ENCODE measurements at places on chromosomes 7 and 10. TPM values are rescaled to one million over a fixed set of nuclear protein-coding genes. Genes with fewer than 3 reads are reported as not detected.

MYH16 gene
- total RNA-seq: 0.13 TPM

TUBAL3 gene
- total RNA-seq: not detected

- DNase-seq: no peak
Observed at GRCh38 chr10:80126876-80127275, 5.7 kb upstream of the PLAC9 start.

DNA sequence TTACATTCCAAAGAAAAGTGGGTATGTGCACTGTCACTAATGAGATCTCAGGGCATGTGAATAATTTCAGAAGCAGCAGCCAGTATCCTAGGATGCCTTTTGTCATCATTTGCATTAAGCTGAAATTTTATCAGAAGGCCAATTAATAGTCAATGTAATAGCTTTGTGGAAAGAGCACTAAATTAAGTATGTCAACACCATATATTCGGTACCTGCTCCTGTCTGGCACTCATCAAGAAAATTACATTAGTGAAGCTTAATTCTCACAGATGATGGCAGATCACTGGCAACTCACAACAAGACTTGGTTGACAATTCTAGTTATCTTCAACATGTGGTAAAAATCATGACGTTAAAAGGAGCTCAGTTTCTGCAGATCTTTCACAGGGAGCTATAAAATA lies 271.4 kb downstream of the PARD3 start:
- DNase-seq: no peak

- no peak for DNase-seq
Observed at GRCh38 chr10:124605856-124606812, 138.0 kb downstream of the FAM53B start.

DNA sequence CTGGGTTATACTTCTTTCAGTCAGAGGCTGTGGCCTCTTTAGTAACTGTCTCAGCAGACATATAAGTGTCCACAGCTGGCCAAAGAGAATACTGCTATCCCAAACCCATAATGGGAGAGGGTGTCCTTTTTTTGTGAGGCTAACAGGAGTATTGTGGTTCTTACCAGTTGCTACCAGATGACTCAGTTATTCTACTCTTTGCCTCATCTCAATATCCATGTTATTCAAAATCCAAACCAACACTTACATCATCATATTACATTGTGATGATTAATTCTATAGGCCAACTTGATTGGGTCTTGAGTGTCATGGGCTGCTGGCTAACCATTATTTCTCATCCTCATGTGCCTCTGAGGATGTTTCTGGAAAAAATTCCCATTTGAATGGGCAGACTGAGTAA lies 120.9 kb downstream of the TMEM168 start:
- DNase-seq: no peak

GRCh38 chr7:70565721-70566370 lies 566.1 kb upstream of the GALNT17 start:
- no peak for DNase-seq

ASIC3 gene
- total RNA-seq: under 0.01 TPM

DNA sequence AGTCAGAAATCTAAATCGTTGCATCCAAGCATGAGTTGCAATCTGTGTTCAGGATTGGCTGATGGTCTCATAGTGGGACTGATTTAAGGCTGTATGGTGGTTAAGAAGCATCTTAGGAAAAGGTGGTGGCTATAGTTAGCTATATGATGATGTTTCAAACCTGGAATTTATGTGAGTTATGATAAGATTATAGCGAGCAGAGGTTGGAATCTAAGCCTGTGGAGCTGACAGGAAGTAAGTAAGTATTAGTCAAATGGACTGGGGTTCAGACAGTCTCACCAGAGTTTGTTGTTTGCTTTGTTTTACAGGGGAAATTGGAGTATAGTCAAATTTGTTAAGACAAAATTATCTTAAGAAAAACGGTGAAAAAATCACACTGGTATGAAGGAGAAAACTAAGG lies 56.7 kb downstream of the ANKRD7 start:
- no peak for DNase-seq

CADPS2 gene
- total RNA-seq: 49.2 TPM

GRCh38 chr7:135527025-135527424 lies 17.1 kb upstream of the CNOT4 start:
- no peak for DNase-seq

DNA sequence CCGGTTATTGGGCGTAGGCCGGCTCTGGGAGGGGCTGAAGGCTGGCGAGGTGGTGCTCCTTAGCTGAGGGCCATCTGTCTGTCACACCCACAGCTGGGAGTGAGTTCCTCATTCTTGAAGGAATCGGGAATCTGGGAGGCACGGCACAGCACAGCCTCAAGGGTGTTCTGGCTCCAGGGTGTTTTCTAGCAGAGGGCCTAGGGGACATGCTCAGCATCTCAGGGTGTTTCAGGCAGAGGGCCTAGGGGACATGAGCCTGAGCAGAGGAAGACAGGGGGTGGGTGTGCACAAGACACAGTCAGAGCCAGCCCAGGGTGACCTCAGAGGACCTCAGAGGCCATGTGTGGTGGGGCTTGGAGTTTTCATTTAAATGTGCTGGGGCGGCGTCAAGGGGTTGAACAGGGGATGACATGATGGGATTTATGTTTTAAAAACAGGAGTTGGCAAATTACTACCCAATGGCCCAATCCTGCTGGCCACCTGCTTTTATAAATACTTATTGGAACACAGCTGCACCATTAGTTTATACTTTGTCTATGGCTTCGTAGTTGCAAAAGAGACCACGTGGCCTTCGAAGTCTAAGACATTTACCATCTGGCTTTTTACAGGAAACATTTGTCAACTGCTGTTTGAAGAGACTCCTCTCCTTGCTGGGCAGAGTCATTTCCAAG lies 121.6 kb downstream of the PRKAG2 start:
- DNase-seq: no peak

DNA sequence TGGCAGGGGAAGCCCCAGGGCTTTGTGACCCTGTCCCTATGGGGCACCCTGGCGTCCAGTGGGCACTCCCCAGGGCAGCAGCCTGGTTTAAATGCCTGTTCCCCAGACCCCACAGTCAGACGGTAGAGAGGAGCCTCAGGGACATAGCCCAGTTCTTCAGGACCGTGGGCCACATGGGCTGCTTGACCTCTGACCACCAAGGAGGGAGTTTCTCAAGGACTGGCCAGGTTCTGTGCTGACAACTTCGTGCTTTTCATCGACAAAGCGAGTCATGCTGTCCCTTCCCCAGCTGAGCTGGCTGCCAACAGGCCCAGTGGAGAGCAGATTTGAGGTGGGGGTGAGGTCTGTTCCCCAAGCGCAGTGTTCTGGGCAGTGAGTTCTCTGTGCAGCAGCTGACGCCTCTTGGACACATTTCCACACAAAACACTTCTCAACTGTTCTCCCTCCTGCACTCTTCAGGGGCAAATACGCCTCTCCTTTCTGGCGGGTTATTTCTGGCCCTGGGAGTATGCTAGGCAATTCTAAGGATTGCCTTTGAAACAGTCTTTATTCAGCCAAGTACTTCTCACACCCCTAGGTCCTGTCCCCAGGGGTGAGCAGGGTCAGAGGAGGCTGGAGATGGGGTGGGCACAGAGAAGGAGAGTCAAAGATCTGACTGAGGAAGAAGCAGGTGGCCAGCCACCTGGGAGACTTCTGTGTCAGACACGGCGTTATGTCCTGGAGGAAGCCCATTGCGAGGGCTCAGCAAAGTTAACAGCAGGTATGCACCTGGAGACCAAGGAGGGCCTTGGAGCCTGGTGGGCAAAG lies 57.3 kb upstream of the CAMK2B start:
- DNase-seq: peak; percentile 33

PTPRZ1 gene
- not detected for total RNA-seq

GRCh38 chr7:28983396-28984190 lies 25.5 kb upstream of the TRIL start:
- DNase-seq: no peak

FAM131B gene
- total RNA-seq: 0.13 TPM

- peak; percentile 74 for DNase-seq
Observed at GRCh38 chr10:77386838-77387237, 250.8 kb downstream of the KCNMA1 start.

- no peak for DNase-seq
Observed at GRCh38 chr10:77311186-77311585, 326.4 kb downstream of the KCNMA1 start.

- no peak for DNase-seq
Observed at GRCh38 chr7:108002726-108003598, at the start of gene LAMB1. TSS of gene LAMB1 (minus strand) at chr7:108003161. CDS start at chr7:108002885, 276 bp downstream.

DNA sequence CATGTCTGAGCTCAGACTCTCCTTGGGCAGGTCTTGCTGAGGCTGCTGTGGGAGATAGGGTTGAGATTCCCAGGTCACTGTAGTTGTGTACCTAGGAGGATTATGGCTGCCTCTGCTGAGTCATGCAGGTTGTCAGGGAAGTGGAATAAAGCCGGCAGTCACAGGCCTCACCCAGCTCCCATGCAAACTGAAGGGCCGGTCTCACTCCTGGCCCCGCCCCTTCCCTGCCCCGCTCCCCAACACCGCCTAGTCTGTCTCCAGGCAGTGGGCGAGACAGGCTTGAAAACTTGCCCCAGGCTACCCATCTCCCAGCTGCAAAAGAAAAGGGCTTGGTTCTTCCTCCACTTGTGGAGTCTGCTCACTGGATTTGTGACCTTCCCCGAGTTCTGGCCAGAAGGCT lies 41.6 kb upstream of the SDHAF3 start:
- DNase-seq: no peak

DNA sequence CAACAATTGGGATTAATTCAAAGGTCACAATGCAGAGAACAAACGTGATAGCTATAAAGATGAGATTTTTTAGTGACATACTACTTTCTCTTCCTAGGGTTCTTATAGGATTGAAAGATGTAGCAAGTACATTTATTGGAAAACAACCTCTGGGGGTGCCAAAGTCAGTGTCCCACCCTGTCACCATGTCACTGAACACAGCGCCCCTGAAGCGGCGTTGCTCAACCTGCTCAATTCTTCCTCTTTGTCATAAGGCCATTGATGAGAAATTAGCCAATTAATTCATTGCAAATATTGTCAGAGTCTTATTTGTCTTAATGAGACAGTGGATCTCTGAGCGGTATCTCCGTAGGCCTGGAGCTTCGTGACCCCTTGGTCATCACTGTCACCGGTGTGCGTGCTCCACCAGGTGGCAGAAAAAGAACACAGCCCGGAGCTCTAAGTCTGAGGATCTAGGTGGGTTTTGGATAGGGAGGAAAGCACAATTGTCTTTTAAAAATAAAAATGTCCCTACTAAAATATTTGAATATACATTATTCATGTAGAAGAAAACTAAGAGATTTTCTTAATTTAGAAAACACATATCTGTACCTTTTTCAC lies 362.6 kb downstream of the PAXIP1 start:
- no peak for DNase-seq

- no peak for DNase-seq
Observed at GRCh38 chr7:2452074-2452507, 24.1 kb downstream of the GRIFIN start.

DNA sequence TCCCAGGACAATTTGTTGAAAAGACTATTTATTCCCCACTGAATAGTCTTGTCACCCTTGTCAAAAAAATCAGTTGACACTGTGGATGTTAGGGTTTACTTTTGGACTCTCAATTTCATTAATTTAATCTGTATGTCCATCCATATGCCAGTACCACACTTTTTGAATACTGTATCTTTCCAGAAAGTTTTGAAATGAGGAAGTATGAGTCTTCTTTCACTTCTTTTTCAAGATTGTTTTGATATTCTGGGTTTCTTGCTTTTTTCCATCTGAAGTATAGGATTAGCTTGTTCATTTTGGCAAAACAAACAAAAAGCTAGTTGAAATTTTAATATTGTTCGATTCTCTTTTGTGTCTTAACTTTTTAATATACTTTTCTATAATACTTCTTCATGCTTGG lies 21.7 kb downstream of the KLHDC10 start:
- no peak for DNase-seq

DNA sequence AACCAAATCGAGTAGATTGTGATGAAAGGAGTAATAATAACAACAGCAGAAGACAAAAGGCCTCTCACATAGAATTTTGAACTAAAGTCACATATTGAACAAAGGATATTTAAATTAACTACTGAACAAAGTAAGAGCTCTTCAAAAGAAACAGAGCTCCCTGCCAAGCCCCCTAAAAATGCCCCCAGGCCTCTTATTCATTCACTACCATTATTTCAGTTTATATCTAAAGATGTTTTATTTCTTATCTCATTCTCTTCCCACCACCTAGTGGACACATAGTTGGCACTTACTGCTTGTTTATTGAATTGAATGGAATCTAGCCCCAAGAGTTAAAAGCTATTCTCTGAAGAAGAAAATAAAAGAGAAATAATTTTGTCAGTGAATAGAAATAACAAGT lies 37.4 kb downstream of the VCL start:
- no peak for DNase-seq

DNA sequence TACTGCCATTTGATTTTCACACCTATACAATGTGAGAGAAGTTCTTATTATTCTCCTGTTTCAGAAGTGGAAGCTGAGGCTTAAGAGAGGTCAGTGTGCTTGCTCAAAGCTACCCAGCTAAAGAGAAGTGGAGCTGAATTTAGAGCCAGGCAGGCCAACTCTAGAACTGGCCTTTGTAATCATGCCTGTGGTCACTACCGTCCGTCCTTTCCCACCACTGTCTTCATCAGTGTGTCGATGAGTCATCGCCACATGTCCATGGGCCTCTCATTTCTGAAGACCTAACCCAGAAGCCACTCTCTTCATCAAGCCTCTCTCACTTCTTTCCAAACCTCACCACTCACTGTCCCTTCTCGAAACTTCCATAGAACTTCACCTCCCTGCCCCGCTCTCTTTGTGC lies 237.8 kb downstream of the KIAA1217 start:
- no peak for DNase-seq

DNA sequence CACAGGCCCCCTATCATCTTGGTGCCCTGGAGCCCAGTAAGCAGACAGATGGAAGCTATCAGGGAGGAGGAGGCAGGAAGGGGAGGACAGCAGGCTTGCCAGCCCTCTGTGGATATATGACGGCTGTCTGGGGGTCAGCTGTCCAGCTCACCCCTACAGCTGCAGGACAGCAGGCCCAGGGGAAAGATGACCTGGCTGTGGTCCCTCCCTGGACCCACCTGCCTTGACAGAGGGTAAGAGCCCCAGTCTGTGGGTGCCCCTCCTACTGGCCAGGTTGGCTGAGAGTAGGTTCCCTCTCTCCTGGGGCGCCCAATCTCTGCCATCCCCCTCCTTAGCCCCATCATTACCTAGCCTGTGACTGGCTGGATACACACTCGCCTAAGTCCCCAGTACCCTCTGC lies 62.5 kb downstream of the C10orf143 start:
- no peak for DNase-seq

- peak; percentile 49 for DNase-seq
Observed at GRCh38 chr10:115129752-115130151, 36.6 kb downstream of the ATRNL1 start.

- DNase-seq: no peak
Observed at GRCh38 chr10:48681740-48682139, 2.9 kb upstream of the WDFY4 start.

TEX47 gene
- not detected for total RNA-seq

NUDT13 gene
- total RNA-seq: 1.3 TPM

Measured in dermis microvascular lymphatic vessel endothelial cell (primary cell).